ENCODE measurements at places on chromosomes 1 and 21. TPM values are rescaled to one million over a fixed set of nuclear protein-coding genes. Genes with fewer than 3 reads are reported as not detected.

GRCh38 chr1:194295685-194296084, 1109.3 kb upstream of the B3GALT2 start:
- DNase-seq, result no peak

The AADACL3 gene
- not detected for total RNA-seq

DNA sequence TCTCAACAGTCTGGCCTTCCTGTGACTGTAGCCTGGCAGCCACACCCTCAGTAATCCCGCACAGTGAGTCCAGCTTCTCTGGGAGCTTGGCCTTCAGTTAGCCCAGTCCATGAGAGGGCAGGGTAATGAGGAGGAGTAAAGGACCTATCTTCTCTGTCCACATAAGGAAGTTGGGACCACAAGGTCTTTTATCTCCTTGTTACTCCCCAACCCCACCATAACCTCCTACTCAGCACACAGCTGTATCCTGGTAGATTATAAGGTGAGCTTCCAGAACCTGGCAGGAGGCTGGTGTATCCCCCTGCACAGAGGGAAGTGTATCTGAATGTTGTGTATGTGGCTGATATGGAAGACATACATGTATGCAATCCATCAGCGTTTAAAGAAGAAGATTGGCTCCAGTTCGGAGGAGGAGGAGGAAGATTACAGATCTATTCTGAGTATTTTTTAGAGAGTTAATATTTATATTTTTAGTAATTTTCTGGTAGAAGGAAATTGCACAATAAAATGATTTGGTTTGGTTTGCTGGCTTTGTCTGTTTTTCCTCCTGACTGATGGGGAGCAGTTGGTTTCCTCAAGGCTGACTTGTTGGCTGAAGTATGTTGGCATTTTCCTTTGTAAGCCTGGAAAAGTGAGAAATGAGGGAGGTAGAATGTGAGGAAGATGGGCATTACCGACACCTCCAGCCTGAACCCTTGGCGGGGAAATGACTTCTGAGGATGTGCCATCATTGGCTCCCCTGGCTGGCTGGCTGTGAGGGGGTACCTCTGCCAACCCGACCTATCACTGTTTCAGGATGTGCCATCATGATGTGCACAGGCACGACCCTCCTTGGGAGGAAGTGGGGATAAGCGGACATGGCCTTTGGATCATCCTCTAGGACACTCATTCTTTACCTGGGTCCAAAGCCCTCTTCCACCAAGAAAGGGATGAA, 5.0 kb downstream of the C1orf226 start:
- no peak for DNase-seq

DNA sequence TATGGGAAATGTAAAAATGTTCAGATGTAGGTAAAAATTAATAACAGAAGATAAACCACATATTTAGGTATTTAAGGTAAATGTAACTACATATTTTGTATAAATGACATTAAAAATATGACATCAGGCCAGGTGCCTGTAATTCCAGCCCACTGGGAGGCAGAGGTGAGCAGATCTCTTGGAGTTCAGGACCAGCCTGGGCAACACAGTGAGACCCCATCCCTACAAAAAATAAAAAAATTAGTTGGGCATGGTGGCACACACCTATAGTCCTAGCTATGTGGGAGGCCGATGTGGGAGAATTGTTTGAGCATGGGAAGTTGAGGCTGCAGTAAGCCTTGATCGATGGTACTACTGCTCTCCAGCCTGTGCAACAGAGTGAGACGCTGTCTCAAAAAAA, 216.5 kb downstream of the SPATA17 start:
- DNase-seq, result no peak

GRCh38 chr1:58852731-58853485, 69.1 kb upstream of the JUN start:
- no peak for DNase-seq

The CD1D gene
- total RNA-seq, result 0.34 TPM

DNA sequence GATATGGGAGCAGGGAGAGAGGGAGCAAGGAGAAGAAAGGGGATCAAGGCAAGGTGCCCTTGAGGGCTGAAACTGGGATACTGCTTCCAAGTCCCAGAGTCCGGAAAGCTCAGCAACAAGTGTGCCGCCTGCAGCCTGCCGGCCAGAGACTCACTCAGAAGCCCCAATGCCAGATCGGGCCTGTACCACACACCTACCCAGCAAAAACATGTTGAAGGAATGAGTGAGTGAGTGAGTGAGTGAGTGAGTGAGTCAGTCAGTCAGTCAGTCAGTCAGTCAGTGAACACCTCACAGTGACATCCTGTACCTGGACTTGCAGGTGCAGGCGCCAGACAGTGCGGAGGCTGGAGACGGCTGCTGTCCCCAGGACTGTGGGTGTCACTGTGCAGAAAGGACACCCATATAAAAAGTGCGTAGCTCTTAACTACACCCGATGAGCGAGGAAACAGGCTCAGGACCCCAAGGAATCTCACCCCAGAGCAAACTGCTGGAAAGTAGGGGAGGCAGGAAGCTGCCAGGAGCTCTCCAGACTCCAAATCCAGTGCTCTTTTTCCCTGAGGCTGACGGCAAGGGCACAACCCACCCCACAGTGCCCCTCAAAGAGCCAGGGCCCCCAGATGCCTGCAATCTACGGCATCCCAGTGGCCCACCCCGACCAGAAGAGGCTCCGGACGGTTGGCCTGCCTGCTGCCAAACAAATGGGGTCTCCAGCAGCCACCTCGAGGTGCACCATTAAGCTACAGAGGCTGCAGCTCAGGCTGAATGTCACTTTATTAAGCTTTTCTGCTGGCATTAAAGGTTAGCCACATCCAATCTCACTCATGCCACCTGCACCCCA, 261.7 kb downstream of the NPHP4 start:
- no peak for DNase-seq

DNA sequence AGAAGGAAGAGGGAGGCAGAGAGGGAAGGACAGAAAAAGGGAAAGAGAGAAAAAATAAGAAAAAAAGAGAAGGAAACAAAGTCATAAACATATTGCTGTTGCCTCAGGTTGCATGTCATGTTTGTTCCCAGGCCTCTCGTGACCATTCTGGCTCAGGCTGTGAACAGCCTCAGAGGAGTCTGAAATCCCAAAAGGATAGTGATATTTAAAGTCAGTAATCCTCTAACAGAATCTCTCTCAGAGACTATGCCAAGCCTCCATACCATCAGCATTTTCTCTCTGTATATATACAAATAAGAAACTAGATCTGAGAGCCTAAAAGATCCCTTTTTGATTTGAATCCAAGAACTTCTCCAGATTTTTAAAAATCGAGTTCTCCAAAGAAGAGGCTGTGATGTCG, 35.2 kb downstream of the GORAB start:
- no peak for DNase-seq

DNA sequence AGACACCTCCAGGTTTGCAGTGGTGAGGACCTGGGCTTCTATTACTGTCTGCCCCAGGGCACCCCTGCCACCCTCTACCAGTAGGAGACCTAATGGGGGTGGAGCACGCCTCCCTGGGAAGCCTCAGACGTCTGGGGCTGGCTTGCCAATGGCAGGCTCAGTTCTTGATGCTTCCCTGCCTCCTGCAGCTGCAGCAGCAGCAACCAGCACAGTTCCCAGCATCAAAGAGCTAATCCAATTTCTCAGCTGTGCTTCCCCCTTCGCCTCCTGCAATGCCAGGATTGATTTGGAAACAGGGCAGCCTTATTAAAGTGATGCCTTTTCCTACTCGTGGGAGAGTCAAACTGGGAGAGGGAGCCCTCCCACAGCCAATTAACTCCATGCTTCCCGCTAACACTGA, 8.2 kb downstream of the SYT2 start:
- DNase-seq, result no peak

GRCh38 chr1:6066680-6067079, 21.0 kb downstream of the KCNAB2 start:
- DNase-seq, result no peak

DNA sequence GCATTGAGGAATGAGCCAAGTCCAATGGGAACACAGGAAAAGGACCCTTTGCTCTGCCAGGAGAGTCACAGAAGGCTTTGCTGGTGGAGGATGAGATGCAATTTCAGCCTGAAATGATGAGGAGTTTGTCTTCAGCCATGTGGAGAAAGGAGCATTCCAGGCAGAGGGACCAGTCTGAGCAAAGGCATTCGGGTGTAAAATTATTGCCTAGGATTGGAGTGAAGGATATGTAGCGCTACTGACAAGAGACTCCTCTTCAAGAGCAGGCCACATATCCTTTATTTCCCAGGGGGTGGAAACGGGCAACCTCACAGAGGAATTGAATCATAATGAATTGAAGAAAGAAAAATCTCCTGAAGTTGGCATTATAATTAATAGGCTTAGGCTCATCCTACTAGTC, 1.1 kb upstream of the CSF1 start:
- no peak for DNase-seq

- DNase-seq, result peak; percentile 53
Observed at GRCh38 chr1:8862528-8862927, 16.0 kb downstream of the ENO1 start.

GRCh38 chr1:235943581-235944114, 76.9 kb upstream of the LYST start:
- DNase-seq, result peak; percentile 86

DNA sequence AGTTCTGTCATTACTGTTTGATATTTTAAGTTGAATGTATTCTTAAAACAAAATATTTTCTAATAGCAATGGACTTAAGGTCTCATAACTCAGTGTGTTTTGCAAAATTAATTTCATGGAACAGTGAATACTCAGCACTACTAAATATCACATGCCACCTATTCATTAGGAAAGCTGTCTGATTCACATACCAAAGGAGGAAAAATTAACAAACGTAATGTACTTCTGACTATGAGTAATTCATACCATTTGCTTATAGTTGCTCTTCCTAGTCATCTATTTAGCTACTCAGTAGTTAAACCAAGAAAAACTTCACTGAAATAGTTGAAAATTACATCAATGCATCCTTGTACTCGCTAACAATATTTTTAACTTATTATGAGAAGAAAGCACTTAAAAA, 35.2 kb downstream of the TP53BP2 start:
- DNase-seq, result no peak

DNA sequence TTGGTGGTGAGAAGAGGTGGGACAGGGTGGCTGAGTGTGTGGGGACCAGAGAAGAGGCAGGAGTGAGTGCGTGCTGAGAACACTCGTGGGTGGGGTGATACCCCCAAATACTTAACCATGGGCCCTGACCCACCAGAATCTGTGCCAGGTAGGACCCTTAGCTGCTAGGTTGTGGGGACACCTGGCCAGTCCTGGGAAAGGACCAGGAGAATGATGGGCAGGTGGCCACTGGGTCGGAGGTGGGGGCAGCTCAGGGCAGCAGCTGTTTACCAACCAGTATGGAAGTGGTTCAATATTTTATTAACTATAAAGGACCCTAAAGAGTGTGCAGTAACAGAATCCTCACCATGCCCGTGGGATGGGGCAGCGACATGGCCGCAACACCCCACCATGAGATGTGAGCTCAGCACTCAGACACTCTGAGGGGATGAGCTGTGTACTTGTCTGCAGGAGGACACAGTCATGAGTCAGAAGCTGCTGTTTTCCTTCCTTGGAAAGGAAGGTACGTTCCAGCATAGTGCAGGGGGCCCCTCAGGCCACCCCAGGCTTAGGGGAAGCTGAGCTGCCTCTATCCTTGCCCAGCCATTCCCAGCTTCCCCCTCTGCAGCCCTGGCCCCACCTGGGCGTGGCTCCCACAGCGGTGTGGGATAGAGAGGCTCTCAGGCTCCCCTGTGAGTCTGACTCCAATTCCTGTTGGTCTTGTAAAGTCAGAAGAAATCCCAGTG, 25.4 kb downstream of the TEX35 start:
- peak; percentile 80 for DNase-seq

DNA sequence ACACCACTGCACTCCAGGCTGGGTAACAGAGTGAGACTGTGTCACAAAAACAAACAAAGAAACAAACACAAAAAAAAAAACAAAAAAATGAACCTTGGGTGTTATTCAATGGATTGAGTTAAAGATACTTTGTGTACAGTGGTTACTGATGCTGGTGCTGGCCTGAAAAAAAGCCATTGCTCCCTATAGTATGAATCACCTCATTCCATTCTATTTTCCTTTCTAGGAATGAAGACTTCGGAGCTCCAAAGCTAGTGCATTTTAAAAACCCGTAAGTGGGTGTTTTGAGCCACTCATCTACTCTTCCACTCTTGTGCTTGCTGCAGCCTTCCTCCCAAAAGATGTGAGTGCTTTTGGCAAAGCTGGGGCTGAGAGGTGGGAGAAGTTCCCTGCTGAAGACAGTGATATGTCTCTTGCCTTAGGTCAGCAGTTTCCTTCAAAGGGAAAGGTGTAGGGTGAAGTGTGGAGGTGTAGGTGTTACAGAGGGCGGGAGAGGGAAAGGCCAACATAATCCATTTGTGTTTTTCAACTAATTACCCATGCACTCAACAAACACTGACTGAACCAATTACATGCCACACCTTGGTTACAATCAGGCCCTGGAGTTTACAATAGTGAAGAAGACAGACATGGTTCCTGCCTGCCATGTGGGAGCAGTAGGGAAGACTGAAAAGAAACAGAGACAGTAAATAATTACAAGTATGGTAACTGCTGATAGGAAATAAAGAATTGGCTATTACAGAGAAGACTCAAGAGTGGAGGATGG, 55.0 kb upstream of the SERBP1 start:
- DNase-seq, result no peak

The FCER1G gene
- not detected for total RNA-seq

DNA sequence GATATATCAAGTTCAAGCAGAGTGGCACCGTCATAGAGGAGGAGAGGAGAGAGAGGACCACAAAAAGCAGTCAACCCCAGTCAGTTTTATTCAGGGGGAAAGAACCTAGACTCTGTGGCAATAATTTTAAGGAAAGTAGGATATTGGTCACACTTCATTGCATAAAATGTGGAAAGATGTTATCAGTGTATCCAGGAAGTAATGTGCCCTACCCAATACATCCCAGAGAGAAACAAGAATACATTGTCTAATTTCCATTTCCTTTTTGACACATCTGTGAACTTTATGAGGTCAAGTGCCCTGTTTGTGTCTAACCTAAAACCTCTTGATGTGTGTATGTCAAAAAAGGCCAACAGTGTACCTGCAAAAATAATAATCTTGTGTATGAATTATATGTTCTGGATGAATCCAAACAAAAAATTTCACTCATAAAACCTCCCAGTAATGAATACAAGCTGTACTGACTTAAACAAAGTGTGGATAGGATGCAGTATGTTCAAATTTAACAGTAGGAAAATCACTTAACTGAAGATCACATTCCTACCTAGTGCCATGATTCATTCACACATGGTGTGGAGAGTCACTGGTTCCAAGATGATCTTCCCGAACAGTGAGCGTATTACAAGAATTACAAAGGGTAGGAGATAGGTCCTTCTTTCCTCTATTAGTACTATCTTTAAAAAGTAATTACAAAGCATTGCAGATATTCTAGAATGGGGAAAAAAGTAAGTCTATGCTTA, 712.1 kb upstream of the CXADR start:
- no peak for DNase-seq

The OR2L13 gene
- not detected for total RNA-seq
